Stimulated activated CD8-positive, alpha-beta memory T cell treated with anti-CD3 and anti-CD28 coated beads, Interleukin-7, amount 100 ng/mL, for 24 hours (primary cell): ENCODE measurements at places on chromosomes 4 and X.

DNA sequence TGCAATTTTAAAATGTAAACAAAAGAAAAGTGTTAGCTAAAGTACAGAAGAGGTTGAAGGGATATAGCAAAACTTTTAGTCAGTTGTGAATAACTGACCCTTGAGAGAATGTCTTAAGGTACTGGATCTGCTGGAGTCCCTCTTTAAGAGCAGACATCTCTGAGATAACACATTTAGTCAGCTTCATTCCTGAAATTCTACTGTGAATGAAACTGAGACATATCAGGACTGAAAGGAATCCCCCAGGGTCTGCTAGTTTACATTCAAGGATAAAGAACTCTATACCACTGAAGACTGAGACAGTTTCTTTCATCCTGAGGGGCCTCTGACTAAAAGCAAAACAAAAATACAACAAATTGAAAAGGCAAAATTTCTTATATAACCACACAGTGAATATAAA is 54.4 kb downstream of the PGRMC1 start:
- DNase-seq: no peak

- no peak for DNase-seq
Measured at GRCh38 chr4:165384598-165384997, 5.8 kb downstream of the CPE start.

GRCh38 chrX:95076449-95076848 is 1402.4 kb downstream of the FAM133A start:
- no peak for DNase-seq

DNA sequence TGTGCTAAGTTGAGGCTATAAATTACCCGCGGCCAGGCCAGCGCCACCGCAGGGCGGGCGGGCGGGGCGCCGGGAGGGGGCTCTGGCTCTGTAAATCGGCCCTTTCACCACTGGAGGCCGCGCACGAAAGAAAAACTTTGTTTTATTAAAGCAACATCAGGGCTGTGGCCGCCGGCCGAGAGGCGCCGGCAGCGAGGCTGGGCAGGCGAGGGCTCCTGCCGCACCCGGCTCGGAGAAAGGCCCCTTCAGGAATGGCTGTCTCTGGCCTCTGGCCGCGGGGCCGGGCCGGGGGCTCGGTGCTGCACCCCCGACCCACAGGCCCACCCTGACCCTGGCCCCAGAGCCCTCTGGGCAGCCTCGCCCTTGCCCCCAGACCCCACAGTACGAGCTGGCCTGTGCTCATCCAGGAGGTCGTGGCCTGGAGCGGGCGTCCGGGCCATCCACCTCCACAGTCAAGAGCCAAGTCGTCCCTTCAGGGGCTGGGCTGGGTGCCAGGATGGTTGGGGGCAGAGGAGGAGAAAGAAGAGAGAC is 29.5 kb upstream of the FGFR3 start:
- no peak for DNase-seq

DNA sequence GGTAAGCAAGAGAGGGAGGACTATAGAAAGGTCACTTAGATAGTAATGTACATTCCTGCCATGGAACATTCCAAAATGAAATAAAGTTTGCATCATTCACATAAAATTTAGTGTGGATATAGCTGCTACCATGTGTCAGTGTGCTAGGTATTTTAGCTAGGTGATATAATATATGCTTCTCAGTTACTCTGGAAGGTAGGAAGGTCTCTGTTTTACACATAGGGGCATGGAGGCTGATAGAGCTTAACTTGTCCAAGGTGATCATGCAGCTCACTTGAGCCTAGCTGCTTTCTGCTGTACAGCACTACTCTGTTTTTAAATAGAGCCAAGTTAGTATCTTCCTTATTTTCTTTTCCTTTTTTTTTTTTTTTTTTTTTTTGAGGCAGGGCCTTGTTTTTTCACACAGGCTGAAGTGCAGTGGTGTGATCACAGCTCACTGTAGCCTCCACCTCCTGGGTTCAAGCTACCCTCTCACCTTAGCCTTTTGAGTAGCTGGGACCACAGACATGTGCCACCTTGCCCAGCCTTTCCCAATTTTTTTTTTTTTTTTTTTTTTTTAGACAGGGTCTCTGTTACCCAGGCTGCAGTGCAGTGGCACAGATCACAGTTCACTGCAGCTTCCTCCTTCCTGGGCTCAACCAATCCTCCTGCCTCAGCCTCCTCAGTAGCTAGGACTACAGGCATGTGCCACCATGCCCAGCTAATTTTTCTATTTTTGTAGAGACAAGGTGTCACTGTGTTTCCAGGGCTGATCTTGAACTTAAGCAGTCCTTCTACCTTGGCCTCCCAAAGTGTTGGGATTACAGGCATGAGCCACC is 10.4 kb downstream of the AFF1 start:
- no peak for DNase-seq

- no peak for DNase-seq
Measured at GRCh38 chr4:79689740-79690139, 281.7 kb upstream of the GK2 start.

DNA sequence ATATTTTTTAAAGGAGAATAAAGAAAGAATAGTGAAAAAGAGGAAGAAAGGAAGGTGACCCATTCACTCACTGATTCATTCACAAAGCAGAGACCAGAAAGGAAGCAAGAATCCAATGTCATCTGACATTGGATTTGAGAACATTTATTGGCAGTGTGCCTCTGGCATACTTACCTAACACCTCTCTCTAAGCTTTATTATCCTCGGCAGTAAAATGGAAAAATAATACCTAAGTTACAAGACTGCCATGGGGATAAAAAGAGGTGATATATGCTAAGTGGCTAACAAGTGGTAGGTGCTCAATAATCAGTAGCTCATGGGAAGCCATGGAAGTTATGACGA is 41.6 kb upstream of the PPARGC1A start:
- DNase-seq: no peak

- DNase-seq: no peak
Measured at GRCh38 chr4:174241162-174241561, 42.3 kb downstream of the FBXO8 start.

- DNase-seq: no peak
Measured at GRCh38 chr4:172776203-172776861, 392.3 kb upstream of the GALNT7 start.

- no peak for DNase-seq
Measured at GRCh38 chr4:57640391-57641100, 530.4 kb upstream of the IGFBP7 start.

GRCh38 chrX:103919270-103919637 is 43.2 kb upstream of the TMSB15B start:
- DNase-seq: no peak

- no peak for DNase-seq
Measured at GRCh38 chr4:177803151-177803550, 360.9 kb upstream of the AGA start.

DNA sequence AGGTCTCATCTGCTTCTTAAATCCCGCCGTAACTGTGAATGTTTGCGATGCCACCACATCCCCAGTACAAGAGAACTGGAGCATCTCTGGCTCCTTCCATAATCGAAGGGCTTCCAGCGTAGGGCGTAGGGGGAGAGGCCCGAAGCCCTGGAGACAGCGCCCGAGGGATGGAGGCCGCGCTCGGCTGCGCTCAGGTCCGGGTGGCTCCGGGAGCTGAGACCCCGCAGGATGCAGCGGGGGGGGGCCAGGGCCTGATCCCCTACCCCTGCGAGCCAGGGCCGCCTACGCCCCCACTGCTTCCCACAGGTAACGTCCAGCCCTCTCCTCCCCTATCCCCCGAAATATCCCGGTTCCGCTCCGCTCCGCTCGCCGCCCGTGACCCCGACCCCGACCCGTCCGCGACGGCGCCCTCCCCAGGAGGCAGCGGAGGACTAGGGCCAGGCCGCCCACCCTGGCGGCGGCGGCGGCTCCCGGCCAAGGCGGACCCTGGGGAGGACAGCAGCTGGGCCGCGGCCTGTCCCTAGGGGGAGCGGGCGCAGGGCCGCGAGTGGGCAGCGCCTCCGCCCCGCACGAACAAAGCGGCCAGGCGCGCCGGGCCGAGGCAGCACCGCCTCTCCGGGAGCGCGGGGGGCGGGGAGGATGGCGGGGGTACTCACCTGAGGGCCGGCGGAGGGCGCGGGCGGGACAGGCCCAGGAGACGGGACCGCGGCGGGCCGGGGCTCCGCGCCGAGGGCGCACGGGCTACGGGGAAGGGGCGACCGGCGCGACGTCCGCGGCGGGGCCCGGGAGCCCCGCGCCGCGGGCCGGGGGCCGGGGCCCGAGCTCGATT is 723 bp downstream of the WDFY3 start:
- DNase-seq: no peak

GRCh38 chrX:154541896-154542722 is 4.5 kb downstream of the G6PD start:
- peak; percentile 21 for DNase-seq

GRCh38 chrX:9114245-9114644 is 80.3 kb upstream of the FAM9B start:
- no peak for DNase-seq

DNA sequence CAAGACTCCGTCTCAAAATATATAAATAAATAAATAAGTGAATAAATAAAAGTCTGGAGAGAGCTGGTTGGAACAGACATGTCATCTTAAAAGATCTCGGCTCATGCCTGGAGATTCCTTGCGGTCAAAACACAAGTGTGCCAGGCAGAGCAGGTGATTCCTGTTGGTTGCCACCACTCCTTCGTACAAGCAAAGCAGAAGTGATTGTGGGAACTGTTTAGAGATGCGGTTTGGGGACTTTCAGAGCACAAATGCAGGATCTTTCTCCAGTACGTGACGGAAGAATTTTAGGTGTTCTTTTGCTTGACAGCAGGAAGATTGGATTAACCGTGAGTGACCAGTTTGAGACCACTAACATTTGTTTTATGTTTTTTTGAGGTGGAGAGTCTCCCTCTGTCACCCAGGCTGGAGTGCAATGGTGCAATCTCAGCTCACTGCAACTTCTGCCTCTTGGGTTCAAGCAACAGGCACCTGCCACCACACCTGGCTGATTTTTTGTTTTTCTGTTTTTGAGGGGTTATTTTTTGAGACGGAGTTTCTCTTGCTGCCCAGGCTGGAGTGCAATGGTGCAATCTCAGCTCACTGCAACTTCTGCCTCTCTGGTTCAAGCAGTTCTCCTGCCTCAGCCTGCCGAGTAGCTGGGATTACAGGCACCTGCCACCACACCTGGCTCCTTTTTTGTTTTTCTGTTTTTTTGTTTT is 2.8 kb upstream of the CRLF2 start:
- DNase-seq: no peak

- no peak for DNase-seq
Measured at GRCh38 chr4:107862658-107863057, 37.9 kb downstream of the SGMS2 start.

DNA sequence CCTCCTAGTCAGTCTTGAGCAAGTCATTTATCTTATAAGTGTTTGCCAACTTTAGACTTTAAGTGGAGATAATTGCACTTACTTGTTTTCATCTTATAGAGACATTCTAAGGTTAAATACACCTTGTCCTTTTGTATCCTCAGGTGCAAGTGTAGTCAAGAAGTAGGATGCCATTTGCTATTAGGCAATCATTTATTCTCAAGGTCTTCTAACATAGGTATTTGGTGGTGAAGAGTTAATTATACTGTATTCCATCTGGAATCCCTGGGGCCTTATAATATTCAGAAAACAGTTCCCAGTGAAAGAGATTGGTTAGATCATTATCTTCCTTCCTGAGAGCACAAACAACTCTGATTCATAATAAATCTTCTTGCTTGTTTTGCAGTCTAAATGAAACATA is 23.7 kb downstream of the SULT1E1 start:
- DNase-seq: no peak

GRCh38 chr4:99264927-99265326 is 25.9 kb downstream of the ADH1A start:
- DNase-seq: no peak

- DNase-seq: no peak
Measured at GRCh38 chr4:53541577-53542206, 49.6 kb downstream of the LNX1 start.

DNA sequence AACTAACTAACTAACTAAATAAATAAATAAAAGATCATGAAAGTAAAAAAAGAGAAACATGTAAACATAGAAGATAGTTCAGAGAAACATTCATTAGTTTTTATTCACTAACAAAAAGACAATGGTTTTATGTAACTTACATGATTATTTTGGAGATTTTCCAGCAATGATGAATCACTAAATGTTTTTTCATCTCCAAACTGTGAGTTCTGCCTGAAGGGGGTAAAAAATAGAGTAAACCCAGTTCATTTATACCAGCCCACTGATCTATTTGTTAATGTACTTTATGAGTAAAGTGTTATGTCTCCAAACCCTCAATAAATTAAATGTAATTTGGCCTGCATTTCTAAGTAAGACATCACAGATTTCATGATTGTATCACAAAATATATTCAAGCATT is 101.1 kb downstream of the ATP8A1 start:
- no peak for DNase-seq

GRCh38 chr4:54495091-54495490 is 162.7 kb upstream of the KIT start:
- DNase-seq: no peak

- no peak for DNase-seq
Measured at GRCh38 chrX:73481521-73481920, 34.7 kb downstream of the CDX4 start.

- no peak for DNase-seq
Measured at GRCh38 chrX:81232218-81232617, 30.3 kb downstream of the SH3BGRL start.

GRCh38 chr4:168220893-168221292 is 97.7 kb downstream of the DDX60 start:
- no peak for DNase-seq

DNA sequence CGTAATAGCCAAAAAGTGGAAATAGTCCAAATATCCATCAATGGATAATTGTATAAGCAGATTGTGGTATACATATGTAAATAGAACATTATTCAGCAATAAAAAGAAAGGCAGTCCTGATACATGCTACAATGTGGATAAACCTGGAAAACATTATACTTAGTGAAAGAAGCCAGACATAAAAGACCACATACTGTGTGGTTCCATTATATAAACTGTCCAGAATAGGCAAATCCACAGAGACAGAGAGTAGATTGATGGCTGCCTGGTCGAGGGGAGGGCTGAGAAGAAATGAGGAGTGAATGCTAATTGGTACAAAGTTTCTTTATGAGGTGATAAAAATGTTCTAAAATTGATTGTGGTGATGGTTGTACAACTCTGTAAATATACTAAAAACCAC is 397.4 kb upstream of the RPS6KA3 start:
- no peak for DNase-seq

GRCh38 chr4:164536814-164537213 is 217.1 kb upstream of the SMIM31 start:
- DNase-seq: no peak

GRCh38 chr4:7358100-7358735 is 76.5 kb downstream of the PSAPL1 start:
- DNase-seq: no peak

- DNase-seq: no peak
Measured at GRCh38 chrX:43835559-43835958, 46.7 kb downstream of the MAOB start.

DNA sequence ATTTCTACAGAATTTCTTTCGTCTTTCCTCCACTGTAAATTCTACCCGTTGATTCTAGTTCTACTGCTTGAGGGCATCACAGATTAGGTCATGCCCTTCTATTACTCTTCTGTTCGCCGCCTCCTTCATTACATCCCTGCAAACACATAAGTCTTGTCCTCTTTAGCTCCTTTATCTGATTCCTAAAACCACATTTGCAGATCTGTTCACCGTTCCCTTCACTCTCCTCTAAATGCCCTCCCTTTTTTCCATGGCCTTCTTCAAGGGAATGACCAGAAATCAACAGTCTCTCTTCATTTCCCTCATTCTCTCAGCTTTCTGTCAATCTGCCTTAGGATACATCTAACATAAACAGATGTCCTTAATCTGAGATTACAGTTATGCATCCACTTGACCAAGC is 43.1 kb downstream of the BTC start:
- DNase-seq: no peak
